ENCODE measurements at places on chromosomes 3 and 15.
A peak's percentile ranks its signal among the peaks of the same experiment; 100 is the strongest.

DNA sequence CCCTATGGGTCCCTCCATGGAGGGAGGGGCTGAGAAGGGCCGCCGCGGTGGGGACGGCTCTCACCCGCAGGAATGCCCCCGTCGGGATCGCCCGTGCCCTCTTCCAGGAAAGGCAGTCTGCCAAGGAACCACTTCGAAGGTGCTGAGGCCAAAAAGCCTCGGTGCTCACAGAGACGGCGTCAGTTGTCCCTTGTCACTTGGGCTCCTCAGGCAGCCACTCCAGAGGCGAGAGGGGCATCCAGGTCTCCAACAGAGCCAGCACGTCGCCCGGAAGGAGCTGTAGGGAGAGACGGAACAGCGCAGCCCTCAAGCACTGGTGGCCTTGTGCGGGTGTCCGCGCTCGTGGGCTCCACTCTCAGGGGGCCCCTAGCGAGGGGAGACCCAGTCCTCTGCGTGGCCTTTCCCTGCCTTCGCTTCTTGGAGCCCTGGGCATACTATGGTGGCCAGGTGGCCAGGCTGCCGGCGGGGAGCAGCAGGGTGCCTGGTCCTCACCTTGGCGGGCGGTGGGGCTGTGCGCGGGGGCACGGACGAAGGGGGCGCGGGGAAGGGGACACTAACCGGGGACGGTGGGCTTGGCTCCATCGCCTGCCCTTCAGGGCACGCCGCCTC is 994 bp downstream of the MESP1 start:
- DNase-seq = peak; percentile 45

- no peak for DNase-seq
Measured at GRCh38 chr3:120090422-120090821, 3.8 kb downstream of the GSK3B start.

DNA sequence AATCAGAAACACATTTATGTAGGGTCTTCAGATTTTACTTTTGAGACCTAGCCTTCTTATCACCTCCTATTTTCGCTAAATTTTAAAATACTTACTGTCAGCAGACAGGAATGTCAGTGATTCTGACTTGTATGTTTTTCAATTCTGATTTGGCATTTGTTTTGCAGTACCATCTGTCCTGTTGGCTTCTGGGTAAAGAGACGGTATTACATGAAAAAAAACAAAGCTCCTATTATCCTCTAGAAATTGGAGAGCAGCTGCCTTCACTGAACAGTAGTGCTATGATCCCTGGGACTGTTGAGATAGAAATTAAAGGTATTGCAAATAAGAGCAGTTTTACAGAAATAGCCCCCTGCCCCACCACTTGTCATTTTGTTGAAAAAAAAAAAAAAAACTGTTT is 8.4 kb downstream of the ARMC8 start:
- DNase-seq = no peak

DNA sequence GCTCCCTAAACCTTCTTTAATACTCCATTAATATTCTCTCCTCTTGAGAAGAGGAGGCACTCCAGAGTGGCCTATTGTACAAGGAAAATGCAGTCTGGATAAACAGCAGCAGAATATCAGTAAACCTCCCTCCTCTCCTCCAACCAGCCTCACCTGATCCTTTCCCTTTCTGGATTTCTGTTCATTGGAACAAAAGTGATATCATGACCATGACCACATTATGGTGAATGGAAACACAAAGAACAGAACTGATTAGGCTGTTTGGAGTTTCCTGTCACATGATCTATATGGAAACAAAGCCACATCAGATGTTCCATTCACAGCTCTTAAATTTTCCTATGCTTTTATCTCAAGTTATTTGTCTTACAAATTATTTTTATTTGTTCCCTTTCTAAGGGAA is 14.6 kb downstream of the C2CD4B start:
- no peak for DNase-seq

DNA sequence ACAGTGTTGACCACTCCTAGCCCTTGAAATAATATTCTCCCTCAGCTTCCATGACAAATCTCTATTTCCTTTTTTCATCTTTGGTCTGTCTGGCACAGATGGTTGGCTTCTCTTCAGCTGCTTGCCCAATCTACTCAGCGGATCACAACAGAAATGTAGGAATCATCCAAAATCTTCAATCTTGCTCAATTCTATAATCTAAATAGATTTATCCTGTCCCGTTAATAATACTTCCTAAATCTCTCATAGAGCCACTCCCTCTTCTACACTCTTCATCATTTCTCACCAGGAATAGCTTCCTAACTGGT is 3.8 kb downstream of the PEAK1 start:
- DNase-seq = no peak

DNA sequence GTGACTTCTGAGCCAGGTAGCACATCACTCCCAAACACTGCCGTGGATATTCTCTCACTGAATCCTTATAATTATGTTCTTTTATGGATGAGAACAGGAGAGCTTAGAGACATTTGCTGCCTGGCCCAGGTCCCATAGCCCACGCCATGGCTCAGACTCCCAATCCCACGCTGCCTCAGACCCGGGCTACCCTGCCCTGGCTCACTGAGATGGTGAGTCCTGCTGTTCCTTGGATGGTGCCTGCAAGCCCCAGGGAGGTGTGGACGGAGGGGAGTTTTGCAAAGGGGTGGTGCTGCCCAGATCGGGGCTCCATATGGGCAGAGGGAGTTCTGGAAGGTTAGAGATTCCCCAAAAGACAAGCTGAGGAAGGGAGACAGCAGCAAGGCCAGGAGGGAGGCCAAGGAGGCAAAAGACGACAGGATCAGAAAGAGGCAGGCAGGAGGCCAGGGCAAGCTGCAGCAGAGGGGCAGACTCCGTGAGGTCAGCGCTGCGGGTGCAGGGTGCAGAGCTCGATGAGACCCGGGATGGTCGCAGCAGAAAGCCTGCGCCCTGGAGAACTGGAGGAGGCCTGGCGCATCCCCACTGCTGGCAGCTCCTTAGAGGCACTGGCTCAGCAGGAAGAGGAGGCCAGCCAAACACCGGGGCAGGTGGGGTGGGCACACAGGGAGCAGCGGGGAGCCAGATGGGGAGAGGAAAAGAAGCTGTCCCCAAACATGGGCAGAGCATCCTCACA is 95.7 kb upstream of the ALDH1A3 start:
- DNase-seq = peak; percentile 1

- DNase-seq = peak; percentile 36
Measured at GRCh38 chr3:127420829-127421228, 133.0 kb upstream of the PRR20G start.

All from neural progenitor cell (in vitro differentiated cells).